Diencephalon (tissue), 1 donor: ENCODE measurements at places on chromosomes 3 and 15. TPM values are rescaled to one million over a fixed set of nuclear protein-coding genes. Genes with fewer than 3 reads are reported as not detected.

Gene SAMD7
- total RNA-seq, result not detected

Gene RARRES1
- total RNA-seq, result 1.4 TPM

Gene APOD
- total RNA-seq, result 10.6 TPM

Gene SOX14
- 1.4 TPM for total RNA-seq

Gene LTK
- 0.23 TPM for total RNA-seq

Gene SLC22A13
- 0.69 TPM for total RNA-seq

Gene BSN
- total RNA-seq, result 11.5 TPM

Gene HCLS1
- 4.6 TPM for total RNA-seq

Gene PIGB
- 11.3 TPM for total RNA-seq

Gene ALDH1L1
- total RNA-seq, result 8.5 TPM

Gene MCF2L2
- 60.9 TPM for total RNA-seq

Gene SPESP1
- 4.8 TPM for total RNA-seq
